Activated CD4-positive, alpha-beta memory T cell treated with anti-CD3 and anti-CD28 coated beads for 36 hours (primary cell): ENCODE measurements at places on chromosomes 7 and 10.

DNA sequence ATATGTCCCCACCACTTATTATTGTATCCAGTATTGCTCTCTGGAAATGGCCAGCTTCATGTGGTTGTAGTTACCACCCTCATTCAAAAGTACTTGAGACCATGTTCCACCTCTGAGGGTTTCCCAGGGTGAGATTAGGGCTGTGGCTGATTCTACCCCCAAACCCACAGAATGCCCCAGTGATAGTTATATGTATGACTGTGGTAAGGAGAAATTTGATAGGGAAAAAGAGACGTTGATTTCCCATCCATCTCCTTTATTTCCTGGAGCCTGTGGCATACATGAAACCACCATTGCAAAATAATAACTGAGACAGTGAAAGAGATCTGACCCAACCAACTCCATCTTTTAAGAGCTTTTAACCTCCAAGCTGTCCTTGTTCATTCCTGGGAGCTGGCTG, 25.2 kb downstream of the ARL5B start:
- no peak for DNase-seq

- DNase-seq: no peak
Observed at GRCh38 chr7:138690495-138690894, 10.7 kb downstream of the SVOPL start.

- DNase-seq: no peak
Observed at GRCh38 chr7:1813394-1814088, 143.5 kb downstream of the ELFN1 start.

DNA sequence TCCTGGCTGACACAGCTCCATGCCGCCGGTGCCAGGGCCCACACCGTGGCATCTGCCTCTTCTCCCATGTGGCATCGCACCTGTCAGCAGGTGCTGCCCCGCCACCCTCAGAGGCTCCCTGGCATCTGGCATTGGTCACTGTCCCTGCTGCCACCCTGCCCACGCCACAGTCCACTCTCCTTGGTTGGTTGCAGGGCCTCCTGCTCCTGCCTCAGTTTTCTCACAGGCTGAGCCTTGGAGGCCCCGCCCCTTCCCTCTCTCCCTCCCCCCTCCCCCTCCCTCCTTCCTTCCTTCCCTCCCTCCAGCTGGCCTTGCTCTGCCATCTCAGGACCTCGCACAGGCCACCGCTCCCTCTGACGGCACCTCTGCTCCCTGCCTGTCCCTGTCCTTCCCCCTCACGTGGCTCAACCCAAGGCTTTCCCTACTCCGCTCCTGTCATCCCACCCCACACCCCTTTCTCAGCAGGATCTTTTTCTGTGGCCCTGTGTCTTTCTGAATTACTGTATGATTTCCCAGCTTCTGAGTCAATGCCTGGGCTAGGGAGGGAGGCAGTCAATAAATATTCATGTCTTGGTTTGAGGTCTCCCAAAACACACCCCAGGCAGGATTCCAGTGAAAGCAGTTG, 87.4 kb downstream of the INPP5A start:
- no peak for DNase-seq

DNA sequence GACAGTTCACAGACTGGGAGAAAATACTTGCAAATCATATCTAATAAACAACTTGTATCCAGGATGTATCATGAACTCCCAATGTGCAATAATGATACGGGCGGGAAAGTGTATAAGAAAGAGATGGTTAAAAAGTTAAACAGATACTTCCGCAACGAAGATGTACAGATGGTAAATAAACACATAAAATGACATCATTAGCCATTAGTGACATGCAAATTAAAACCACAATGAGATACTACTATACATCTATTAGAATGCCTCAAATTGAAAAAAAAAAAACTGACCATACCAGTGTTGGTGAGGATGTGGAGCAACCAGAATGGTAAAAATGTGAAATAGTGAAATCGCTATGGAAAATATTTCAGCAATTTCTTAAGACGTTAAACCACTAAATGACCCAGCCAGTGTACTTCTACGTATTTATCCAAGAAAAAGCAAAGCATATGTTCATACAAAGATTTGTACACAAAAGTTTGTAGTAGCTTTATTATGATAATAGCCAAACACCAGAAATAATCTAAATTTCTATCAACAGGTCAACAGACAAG, 83.5 kb downstream of the IPMK start:
- DNase-seq: no peak

DNA sequence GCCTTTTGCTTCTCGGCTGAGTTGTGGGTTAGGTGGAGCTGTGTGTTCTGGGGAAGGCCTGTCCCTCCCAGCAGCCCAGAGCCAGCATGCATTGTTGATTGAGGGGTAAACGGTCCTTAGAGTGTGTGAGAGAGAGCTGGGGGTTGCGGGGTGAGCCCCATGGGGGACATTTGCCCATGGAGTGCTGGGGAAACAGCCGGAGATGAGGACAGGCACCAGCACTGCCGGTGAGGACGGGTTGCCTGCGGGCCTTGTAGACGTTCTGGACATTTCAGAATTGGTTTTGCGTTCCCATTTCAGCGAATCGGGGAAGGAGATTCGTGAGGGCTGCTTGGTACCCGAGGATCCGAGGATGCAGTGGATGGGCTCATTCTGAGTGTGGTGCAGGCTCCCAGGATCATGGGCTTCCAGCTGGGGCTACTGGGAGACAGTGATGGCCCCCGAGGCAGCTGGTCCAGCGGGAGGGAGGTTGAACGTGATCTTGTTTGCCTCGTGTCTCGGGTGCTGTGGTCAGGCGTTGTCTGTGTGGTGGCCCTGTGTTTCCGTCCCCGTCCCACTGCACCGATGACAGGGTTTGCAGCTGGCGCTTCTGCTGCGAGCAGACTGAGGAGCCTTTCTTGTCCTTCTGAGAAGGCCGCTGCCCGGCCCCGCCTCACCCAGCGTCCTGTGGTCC, 113.9 kb downstream of the CYTH3 start:
- DNase-seq: no peak

DNA sequence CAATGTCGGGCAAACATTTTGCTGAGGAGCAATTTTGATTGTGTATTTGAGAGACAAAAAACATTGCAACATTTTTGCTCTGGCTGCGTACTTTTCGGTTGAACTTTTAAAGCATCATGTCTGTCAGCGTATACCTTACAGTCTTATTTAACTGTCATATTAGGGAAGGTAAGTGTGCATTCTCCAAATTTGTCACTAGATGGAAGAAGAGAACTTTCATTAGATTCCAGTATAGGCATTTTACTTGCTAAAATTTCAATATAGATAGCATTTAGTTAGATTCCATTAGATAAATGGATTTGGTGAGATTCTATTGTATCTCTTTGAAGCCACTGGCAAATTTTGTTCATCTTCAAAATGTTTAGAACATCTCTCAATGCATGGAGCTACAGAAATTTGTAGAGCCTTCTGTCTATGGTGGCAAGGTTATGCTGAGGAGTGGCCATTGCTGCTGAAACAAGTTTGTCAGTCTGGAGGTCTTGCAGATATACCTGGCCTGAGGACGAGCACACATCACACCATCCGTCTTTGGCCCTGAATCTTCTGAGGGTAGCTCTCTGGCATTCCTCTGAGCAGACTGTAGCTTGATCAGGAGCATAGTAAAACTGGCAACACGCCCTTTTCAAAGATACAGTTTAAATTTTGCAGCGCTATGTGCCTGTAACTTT, 437.5 kb upstream of the MBL2 start:
- DNase-seq: no peak

- peak; percentile 77 for DNase-seq
Observed at GRCh38 chr10:33126742-33127141, 168.7 kb upstream of the ITGB1 start.

DNA sequence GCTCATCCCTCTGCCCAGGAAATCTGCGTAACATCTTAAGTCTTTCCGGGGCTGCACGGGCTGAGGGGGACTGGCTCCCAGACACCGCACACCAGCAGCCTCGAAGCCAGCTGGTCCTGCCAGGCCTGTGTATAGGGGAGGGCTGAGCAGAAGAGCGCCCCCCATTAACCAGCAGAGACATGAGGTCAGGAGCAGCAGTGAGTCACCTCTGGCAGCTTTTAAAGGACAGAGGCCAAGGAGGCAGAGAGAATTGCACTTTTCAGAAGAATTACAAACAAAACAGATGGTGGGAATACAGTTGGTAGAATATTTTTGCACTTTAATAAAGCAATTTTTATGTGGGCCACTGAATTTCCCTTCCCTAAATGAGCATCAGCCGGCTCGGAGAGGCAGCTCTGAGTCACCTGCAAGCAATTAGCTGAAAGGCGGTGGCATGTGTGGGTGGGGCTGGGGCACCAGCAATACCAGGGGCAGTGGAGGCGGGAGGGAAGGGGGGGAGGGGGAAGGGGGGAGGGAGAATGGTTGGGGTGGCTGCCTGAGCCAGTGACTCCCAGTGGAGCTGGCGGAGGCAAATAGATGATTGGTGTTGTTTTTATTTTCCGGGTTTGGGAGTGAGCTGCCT, 39.1 kb downstream of the GOLGA7B start:
- peak; percentile 47 for DNase-seq

DNA sequence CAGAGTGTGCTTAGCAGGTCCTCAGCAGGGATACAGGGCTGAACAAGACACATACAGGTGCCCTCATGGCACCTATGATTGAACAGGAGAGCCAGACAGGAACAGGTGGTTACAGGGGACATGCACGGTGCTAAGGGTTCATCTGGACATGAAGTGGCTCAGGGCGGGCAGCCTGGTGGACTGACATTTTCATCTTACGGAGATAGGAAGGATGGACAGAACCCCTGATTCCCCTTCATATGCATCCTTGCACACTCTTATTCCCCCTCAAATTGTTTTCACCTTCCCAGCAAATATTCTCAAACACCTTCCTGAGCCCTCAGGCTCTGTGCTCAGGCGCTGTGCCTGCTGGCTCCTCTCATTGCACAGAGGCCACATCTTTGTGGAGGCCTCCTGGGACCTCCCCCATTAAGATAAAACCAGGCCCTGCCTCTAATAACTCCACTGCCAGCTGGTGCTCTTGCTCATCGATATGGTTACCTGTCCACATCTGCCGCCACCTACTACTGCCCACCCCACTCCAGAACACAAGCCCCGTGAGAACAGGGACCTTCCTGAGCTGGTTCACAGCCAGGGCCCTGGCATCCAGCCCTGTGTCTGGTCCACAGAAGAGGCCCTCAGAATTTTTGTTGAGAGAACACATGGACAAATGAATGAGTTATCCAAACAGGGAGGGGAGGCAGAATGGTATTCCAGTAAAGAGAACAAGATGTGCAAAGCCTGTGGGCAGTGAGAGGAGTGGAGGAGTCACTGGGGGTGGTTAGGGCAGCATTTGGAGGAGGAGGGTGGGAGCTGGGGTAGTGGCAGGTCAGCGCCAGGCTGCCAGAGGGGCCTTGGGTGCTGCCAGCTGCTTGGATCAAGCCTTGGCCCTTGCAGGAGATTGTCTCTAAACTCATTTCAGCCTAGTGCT, 68.9 kb upstream of the AQP1 start:
- DNase-seq: peak; percentile 3

GRCh38 chr7:111654343-111654742, 92.1 kb upstream of the IMMP2L start:
- no peak for DNase-seq

GRCh38 chr10:131015271-131015670, 296.2 kb downstream of the TCERG1L start:
- DNase-seq: no peak

GRCh38 chr10:99779335-99779734, 3.1 kb upstream of the ABCC2 start:
- DNase-seq: no peak

DNA sequence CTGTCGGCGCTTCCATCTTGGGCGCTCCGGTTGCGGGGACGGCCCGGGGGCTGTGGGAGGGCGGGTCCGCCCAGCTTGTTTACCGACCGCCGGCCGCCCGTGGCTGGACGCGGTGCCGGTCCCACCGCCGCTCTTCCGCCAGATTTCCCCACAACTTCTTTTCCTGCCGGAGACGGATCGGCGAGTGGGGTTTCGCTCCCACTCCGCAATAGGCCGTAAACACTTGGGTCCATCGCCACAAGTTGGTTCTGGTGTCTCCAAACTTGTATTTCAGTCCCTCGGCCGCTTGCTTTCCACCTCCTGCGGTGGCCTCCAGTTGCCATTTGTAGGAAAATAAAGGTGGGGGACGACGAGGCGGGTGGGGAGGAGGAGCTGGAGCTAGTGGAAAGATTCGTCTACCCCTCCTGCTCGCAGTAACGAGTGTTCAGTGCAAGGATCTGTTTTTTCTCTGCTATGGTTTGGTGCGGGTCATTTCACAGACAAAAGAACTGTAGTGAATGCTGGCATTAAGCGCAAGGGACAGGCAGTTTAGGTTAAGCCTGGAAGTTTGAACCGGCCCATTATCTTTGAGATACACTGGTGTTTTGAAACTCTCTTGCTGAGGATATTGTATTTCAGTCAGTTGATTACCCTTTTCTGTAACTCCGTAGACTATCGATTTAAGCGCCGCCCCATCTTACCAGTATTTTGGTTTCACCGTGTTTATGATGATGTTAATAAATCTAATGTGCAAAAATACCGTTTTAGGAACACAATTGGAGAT, 24.3 kb upstream of the ZRANB1 start:
- DNase-seq: peak; percentile 56

GRCh38 chr7:116788572-116789197, 73.7 kb upstream of the CAPZA2 start:
- no peak for DNase-seq

DNA sequence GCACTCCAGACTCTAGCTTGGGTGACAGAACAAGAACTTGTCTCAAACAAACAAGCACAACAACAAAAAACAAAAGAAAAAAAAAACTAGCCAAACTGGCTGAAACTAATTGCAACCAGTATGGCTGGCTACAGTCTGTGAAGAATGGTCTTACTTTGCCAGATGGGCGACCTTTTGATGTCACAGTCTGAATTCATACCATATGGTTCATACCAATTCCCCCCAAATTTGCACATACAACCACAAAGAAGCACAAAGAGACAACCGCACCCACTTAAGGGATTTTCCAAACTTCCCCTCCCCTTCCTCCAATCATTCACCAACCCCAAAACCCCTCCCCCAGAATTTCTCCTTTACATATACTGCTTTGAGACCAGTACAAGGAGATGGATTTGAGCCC, 114.2 kb downstream of the SPAG6 start:
- DNase-seq: no peak
